GM10248 (cell line): ENCODE measurements at places on chromosomes 4 and X.
A peak's percentile ranks its signal among the peaks of the same experiment; 100 is the strongest.

- DNase-seq, result peak; percentile 6
Observed at GRCh38 chr4:97500423-97500822, 642.9 kb downstream of the STPG2 start.

- DNase-seq, result no peak
Observed at GRCh38 chrX:5857232-5857631, 371.4 kb downstream of the NLGN4X start.

DNA sequence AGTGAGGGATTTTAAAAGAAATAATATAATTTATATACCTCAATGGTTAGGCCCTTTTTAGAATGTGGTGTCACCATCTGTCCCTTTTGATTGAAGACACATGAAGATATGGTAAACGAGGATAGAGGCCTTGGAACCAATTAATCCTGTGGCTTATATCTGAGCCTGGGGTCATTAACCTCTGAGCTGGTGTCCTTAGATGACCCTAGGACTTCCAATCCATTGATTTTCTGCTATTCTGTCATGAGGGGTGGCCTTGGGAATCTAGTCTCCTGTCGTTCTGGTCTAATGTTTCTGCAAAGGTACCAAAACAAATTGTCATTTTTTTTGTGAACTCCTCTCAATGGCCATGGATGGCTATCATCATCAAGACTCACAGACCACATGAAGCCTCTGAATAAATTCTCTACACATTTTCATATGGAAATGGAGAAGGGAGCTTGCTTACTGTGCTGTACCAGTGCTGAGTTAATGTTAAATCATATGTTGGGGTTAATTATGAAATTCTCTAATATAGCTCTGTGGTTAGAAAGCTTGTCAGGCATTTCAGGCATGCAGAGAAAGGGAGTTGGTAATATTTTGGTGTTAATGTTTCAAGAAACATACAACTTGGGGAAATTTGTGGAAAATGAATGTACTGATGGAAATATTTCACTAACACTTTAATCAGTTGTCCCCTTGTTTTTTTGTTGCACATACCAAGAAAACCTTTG is 204.2 kb upstream of the IL15 start:
- no peak for DNase-seq

DNA sequence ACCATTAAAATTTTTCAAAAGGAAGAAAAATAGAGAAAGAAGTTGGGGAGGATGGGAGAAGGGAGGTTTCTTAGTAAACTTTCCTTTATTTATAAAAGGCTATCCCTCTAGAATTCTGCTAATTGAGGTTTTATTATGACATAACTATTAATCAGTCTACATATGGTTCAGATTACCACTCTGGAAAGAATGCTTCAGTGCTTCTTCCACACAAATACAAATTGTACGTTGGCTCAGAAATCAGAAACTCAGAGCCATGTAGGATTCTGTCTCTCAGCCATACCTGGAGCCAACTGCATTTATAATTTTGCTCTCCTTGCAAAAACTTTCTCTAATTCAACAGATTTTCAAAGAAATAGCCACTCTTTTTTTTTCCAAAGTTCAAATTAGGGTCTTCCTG is 37.1 kb downstream of the SRPX start:
- DNase-seq, result no peak

DNA sequence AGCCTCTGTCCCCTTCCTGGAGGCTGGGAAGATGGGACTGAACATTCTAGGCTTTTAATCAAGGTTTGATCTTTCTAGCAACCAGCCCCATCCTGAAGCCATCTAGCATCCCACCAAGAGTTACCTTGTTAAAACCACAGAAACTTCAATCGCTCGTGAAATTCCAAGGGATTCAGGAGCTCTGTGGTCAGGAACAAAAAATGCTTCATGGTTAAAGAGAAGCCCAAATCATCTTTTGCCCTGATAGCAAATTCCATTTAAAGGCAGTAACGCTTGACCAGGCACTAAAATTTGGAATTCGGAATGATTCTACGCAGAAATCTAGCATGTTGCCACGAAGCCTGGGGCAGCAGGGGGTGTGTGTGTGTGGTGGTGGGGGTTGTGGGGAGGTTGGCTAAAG is 47.8 kb downstream of the CASP6 start:
- DNase-seq, result no peak

DNA sequence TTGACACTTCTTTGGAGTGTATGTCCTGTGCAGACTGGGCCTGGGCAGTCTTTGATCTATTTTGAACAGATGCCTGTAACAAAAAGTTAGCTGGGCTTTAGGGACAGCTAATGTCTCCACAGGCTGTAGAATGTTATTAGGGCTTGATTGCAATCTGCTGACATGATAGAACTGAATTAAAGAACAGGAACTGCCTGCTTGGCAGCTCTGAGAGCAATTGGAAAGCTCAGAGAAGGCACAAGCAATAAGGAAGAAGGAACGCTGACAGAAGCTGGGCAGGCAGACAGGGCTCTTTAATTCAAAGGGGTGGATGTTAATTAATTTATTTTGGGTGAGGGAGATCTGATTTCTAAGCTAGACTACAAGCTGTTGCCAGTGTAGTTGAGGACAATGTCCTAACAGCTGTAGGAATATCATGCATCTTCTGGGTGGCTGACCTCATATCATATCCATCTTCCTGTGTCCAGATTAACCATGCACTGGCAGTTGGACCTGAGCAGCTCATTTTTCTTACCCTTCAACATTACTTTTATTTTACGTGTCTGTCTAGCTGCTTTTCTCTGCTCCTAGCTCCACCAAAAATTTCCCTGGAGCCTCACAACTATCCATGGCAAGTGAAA is 20.7 kb upstream of the GRXCR1 start:
- no peak for DNase-seq

DNA sequence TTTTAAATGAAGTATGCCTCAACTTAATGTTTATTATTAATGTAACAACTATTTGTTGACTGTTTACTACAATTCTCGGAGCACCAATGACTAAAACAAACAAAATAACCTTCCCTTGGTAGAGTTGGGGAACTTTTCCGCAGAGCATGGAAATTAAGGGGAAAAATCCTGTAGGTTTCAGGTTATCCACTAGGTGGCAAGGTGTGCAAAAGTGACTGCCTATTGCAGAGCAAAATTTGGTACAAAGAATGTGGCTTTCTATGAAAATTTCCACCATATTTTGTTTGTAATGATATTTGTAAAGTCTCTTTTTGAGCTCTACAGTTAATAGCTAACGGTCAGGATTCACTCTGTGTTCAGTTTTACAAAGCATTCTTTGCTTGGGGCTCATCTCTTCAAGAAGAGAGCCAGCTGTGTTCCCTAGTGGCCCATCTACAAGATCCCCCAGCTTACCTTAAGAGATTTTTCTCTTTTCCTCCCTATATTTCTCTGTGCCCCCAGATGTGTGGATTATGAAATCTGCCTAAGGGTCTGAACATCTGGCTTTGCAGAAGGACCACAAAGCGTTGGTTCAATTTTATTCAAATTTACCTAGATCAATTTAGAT is 61.1 kb downstream of the FBXO8 start:
- DNase-seq, result peak; percentile 26

GRCh38 chr4:144710526-144710912 is 64.6 kb downstream of the HHIP start:
- DNase-seq, result no peak

DNA sequence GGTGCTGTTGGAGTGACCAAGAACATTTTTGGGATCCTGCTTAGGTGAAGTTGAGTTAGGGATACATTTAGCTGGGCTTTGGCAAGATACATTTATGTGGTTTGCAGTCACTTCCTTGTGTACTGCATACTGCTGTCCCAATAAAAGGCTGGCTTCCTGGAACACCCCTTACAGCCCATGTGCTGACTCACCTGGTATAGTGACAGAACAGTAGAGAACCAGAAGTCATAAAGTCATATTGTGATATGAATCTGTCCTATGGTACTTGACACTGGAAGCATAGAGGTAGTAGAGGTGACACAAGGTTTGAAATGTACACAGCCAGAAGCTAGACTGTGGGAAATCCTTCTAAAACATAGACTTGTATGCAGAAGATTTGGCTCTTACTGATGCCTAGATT is 55.3 kb upstream of the SLC25A43 start:
- no peak for DNase-seq

DNA sequence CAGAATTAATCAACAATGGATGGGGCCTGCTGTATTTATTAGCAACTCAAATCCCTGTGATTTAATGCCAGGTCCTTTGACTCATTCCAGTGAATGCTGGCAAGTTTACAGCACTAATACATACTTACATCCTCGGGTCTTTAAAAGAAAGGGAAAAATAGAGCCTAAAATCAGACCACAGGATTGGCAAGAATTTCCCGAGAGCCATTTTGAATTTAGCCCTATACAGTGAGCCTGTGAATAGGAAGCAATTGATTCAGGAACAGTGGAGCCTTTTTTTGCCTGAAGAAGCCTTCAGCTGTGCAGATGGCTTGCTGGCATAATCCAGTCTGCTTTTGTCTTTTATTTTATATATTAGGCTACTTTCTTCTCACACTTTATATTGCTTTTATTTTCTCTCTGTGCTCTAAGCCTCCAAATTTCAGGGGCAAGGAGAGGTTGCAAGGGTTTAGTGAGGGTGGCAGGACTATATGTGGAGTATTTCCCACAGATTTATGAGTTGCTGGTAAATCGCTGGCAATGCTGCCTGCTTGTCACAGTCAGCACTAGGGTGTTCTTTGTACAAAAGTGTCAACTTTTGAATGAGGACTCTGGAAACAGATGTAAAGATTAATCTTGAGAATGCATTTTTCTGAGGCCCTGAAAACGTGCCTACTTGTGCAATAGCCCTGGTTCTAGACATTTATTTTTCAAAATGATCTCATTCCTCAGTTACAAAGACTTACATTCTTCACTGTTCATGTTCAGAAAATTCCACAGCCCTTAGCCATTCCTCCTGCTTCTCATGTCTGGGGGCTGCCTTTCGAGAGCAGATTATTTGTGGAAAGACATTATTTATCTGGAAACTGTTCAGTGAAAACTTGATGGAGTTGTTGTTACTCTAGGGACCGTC is 303.5 kb downstream of the SPRY1 start:
- DNase-seq, result no peak

DNA sequence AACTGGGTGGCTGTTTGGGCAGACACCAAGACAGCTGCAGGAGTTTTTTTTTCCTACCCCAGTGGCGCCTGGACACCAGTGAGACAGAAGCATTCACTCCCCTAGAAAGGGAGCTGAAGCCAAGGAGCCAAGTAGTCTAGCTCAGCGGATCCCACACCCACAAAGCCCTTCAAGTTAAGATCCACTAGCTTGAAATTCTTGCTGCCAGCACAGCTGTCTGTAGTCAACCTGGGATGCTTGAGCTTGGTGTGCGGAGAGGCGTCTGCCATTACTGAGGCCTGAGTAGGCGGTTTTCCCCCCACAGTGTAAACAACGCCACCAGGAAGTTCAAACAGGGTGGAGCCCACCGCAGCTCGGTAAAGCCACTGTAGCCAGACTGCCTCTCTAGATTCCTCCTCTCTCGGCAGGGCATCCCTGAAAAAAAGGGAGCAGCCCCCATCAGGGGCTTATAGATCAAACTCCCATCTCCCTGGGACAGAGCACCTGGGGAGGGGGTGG is 171.4 kb downstream of the ARHGEF9 start:
- no peak for DNase-seq

DNA sequence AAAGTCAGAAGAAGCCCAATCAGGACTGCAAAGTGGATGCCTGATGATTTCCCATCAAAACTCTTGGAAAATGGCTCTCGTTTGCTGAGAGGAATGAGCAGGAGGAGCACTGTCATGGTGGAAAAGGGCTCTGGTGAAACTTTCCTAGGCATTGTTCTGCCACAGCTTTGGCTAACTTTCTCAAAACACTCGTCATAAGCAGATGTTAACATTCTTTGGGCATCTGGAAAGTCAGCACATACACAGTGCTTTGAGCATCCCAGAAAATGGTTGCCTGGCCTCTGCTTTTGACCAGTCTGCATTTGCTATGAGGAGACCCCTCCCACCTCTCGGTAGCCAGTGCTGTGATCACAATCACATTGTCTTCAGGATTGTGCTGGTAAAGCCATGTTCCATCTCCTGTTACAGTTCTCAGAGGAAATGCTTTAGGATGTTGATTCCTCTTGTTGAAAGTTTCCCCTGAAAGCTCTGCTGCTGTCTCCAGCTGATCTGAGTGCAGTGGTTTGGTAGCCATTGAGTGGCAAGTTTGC is 25.2 kb upstream of the TBC1D14 start:
- DNase-seq, result no peak

- no peak for DNase-seq
Observed at GRCh38 chr4:153310793-153311192, 33.7 kb upstream of the MND1 start.

GRCh38 chr4:187283201-187283955 is 559.7 kb upstream of the FAT1 start:
- DNase-seq, result no peak

GRCh38 chr4:188987011-188987410 is 847.8 kb downstream of the TRIML1 start:
- DNase-seq, result no peak
